ENCODE measurements at places on chromosomes 16 and 17. TPM values are rescaled to one million over a fixed set of nuclear protein-coding genes. Genes with fewer than 3 reads are reported as not detected.

DNA sequence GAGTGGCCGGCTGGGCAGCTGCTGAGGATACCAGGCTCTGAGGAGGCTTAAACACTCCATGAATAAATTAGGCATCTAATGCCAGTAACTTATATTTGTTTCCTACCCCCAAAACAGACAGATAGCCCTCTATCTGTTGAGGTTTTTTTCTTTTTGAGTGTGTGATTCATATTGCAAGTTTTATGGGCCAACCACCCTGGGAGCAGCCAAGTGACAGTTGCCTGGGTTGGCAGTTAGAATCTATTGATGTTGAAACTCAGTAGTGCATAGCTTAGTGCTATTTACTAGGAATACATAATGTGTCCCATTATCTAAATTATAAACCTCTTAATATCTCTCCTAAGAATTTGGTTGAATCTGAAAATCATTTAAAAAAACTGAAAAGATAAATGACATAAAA, 397.4 kb downstream of the CA10 start:
- no peak overlapping the region for H3K4me3 ChIP-seq
- no peak overlapping the region for H3K27ac ChIP-seq
- DNase-seq: no peak

DNA sequence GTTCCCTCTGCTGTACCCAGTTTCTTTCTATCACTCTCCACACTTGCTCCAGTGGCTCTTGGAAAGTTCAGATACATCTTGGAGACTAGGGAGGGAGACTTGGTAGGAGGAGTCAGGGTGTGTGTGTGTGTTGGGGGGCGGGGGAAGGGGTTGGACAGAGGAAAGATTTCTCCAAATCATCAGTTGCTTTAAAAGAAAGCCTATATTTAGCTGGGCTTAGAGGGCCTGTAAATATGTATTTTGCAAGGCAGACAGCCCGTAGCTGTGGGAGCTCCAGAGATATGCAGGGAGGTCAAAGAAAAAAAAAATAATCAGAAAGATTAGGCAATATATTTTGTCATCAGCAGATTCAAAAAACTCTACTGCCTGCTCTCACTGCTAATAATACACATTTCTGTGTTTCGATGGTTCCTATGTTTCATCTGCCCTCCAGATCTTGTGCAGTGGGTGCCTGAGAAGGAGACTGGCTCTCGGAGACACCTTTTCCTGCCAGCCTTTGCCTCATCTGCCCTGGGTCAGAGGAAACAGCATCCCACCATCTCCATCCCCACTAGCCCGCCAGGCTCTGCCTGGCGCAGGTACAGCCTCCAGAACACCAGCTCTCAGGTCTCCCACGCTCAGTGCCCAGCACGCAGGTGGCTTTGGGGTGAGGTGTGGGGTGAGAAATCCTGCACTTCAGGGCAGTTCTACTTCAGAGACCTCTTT, 4.8 kb upstream of the PPP1R9B start:
- no peaks in the 10 kb centered on the region for H3K27me3 ChIP-seq
- peak; percentile 70 for DNase-seq
- H3K27ac ChIP-seq: peak overlapping the region; percentile 94

- H3K4me3 ChIP-seq: no peak overlapping the region
- no peaks in the 10 kb centered on the region for H3K36me3 ChIP-seq
- no peak for DNase-seq
- H3K4me1 ChIP-seq: no peaks in the 10 kb centered on the region
- H3K27ac ChIP-seq: no peak overlapping the region
Measured at GRCh38 chr17:29847527-29848400, 82.3 kb downstream of the SSH2 start.

DNA sequence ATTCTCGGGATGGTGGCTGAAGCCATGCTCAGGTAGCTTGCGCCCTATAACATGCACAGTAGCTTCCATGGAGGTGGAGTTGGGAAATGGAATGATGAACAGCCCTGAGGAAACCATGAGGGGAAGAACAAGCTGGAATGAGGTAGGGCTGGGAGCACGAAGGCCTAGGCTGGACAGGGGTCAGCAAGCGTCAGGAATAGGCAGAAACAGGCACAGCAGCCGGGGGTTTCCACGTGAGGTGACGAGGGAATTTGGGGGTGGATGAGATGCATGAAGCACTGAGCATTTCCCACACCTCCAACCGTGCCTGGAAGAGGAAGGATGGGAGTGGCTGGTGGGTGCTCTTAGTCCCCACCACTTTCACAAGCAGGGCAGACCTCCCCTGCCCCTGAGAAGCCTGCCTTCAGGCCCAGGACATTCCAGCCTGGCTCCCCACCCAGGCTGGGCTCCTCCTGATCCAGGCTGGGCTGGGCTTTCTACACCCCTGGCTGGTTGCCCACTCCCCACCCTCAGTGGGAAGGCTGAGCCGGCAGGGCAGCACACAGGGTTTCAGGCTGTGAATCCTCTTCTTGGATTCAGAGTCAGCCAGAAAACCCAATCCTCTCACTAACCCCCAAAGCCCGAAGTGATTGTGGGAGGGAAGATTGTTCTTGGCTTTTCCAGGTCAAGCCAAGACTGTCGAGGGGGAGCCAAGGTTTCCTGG, 21.9 kb downstream of the PLEKHG4 start:
- peak overlapping the region; percentile 68 for H3K27ac ChIP-seq
- peak; percentile 61 for DNase-seq
- H3K36me3 ChIP-seq: no peaks in the 10 kb centered on the region
- H3K4me3 ChIP-seq: no peak overlapping the region
- no peaks in the 10 kb centered on the region for H3K27me3 ChIP-seq
- H3K4me1 ChIP-seq: no peaks in the 10 kb centered on the region

DNA sequence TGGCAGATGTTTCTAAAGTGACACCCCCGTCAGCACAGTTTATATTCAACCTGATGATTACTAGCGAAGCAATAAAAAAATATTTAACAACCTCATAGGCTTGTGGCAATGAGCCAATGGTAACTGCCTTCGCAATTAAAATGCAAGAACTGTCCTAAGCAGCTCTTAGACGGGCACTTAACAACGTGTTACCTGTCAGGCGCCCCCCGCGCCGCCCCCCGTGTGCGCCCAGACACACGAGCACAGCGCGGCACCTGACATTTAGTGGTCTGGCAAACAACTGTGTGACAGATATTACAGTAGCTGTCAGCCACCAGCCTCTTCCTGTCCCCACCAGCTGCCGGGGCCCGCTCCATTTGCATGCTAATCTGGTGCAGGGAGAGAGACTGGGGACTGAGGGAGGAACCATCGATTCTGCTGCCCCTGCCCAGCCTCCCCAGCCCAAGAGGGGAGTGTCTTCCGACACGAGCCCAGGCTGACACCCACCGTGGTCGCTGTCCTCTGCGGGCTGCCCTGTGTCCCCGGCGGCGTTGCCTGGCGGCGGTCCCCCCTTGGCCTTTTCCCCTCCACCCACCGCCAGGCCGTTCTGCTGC, 12.7 kb downstream of the NDUFAF8 start:
- no peak overlapping the region for H3K4me3 ChIP-seq
- no peaks in the 10 kb centered on the region for H3K4me1 ChIP-seq
- no peaks in the 10 kb centered on the region for H3K36me3 ChIP-seq
- no peaks in the 10 kb centered on the region for H3K27me3 ChIP-seq

DNA sequence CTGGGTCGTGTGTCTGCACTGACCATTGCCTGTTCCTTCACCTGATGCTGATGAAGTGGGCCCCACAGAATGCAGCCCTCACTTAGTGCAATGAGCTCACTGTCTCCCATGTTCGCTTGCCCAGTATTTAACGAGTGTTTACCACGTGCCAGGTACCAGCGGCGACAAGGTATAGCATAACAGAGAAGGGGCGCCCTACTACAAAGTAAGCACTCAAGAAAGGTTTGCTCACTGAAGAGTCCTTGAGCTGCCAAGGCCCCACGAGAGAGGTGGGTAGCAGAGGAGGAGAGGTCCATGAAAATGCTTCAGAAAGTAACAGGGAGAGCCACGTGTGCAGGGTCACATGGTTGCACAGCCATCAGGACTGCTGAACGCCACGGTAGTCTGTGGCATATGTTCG, 230.0 kb downstream of the NTN1 start:
- H3K27ac ChIP-seq: no peak overlapping the region
- no peaks in the 10 kb centered on the region for H3K4me1 ChIP-seq
- no peak overlapping the region for H3K4me3 ChIP-seq
- no peaks in the 10 kb centered on the region for H3K27me3 ChIP-seq

- no peak overlapping the region for H3K27ac ChIP-seq
- no peaks in the 10 kb centered on the region for H3K36me3 ChIP-seq
- no peak overlapping the region for H3K4me3 ChIP-seq
- H3K27me3 ChIP-seq: no peaks in the 10 kb centered on the region
- no peak for DNase-seq
Measured at GRCh38 chr17:33697557-33697956, 404.5 kb upstream of the ASIC2 start.

DNA sequence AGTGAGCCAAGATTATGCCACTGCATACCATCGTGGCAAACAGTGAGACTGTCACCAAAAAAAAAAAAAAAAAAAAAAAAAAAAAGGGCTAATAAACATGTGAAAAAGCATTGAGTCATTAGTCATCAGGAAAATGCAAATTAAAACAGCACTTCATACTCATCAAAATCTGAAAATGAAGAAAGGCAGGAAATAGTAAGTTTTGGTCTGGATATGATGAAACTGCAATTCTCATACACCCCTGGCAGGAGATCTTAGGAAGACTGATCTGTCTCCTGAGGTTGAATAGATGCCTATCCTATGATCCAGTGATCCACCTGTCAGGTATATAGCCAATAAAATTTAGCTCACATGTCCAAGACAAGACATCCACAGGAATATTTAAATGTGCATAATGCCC, 212.7 kb downstream of the CPPED1 start:
- no peaks in the 10 kb centered on the region for H3K27me3 ChIP-seq
- H3K4me3 ChIP-seq: no peak overlapping the region
- no peak overlapping the region for H3K27ac ChIP-seq

DNA sequence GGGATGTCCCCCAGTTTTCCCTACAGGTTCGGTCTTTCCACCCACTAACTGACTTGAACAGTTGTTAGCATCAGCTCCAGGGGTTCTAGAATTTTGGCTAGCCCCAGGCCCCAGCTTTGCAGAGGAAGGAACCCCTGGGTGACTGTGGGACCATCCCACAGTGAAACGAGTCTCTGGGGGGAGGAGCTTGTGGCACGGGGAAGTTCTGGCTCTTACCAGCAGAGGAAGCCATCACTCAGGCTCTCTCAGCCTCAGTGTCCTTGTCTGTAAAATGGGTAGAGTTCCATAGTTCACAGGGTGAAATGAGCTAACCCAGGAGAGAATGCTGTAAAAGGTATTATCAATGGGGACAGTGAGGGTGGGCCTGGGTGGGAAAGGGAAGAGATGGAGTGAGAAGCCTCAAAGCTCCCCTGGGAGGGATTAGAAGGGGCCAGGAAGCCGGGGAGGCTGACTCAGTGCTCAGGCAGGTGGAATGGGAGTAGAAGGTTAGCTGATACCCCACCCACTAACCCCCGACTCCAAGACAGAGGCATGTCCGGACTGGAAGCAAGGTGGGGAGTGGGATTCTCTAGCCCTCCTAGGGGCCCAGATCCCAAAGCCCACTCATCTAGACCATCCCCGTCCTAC, 30.9 kb upstream of the CDC42EP4 start:
- DNase-seq: no peak
- peak overlapping the region; percentile 90 for H3K27ac ChIP-seq
- no peaks in the 10 kb centered on the region for H3K27me3 ChIP-seq
- H3K4me1 ChIP-seq: peaks cover 23% of the 10 kb centered on the region
- peak overlapping the region; percentile 17 for H3K4me3 ChIP-seq

GRCh38 chr16:66617010-66617434, 12.5 kb downstream of the CMTM3 start:
- no peaks in the 10 kb centered on the region for H3K27me3 ChIP-seq
- H3K4me1 ChIP-seq: peaks cover 5% of the 10 kb centered on the region
- H3K4me3 ChIP-seq: no peak overlapping the region

DNA sequence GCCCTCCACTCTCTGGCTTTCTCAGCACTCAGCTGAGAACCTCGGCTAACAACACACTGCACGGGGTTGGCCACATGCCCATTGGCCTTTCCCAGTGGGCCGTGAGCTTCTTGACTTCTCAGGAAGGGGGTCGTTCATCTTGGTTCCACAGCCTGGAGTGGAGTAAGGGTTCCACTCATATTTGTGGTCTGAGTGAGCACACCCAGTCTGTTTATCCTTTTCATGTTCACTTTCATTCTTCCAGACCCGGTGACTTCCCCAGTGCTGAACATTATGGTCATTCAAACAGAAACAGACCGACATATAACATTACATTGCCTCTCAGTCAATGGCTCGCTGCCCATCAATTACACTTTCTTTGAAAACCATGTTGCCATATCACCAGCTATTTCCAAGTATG, 8.2 kb downstream of the MILR1 start:
- H3K27me3 ChIP-seq: no peaks in the 10 kb centered on the region
- no peak overlapping the region for H3K27ac ChIP-seq
- H3K4me1 ChIP-seq: no peaks in the 10 kb centered on the region
- H3K4me3 ChIP-seq: no peak overlapping the region

DNA sequence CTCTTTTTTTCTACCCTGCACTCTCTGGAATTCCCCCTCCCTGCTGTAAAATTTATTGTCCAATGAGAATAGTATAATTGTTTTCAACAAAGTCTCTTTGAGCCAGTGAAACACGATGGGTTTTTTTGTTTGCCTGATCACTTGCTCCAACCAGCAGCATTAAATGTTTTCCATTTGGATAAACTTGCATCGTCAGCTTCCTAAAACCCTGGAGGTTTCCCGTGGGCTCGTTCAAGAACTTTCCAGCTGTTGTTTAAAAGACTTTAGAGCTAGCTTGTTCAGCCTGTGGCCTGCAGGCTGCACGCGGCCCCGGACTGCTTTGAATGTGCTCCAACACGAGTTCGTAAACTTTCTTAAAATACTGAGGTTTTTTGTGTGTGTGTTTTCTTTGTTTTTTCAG, 14.9 kb downstream of the NAGPA start:
- no peaks in the 10 kb centered on the region for H3K27me3 ChIP-seq
- H3K36me3 ChIP-seq: no peaks in the 10 kb centered on the region
- H3K4me3 ChIP-seq: no peak overlapping the region
- DNase-seq: no peak
- no peaks in the 10 kb centered on the region for H3K4me1 ChIP-seq
- H3K27ac ChIP-seq: no peak overlapping the region

DNA sequence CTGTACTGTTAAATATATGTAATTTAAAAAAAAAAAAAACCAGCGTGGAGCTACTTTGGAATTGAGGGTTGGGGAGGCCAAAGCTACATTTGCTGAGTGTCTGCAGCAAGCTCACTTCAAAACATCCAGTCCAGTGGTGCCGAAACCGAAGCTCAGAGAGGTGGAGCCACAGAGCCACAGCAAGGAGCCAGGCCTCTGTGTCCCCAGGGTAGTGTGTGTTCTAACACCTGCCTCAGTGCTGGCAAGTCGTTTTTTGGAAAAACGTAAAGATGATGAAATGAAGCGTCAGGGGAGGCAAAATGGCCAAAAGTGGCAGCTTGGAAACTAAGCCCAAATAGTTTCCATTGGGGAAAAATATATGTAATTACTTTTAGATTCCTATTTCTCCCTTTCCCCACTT, 36.1 kb upstream of the MRC2 start:
- H3K36me3 ChIP-seq: no peaks in the 10 kb centered on the region
- no peak for DNase-seq

Gene STAT5A
- total RNA-seq: 69.2 TPM

Gene C16orf86
- total RNA-seq: not detected

Gene CCR7
- not detected for total RNA-seq

Gene SPATA22
- not detected for total RNA-seq

Gene RNF167
- 14.8 TPM for total RNA-seq

Gene TERB1
- total RNA-seq: 0.21 TPM

Data from uterus (tissue), 4 donors.